GM03348 (cell line): ENCODE measurements at places on chromosomes 6 and 20.
A peak's percentile ranks its signal among the peaks of the same experiment; 100 is the strongest.

DNA sequence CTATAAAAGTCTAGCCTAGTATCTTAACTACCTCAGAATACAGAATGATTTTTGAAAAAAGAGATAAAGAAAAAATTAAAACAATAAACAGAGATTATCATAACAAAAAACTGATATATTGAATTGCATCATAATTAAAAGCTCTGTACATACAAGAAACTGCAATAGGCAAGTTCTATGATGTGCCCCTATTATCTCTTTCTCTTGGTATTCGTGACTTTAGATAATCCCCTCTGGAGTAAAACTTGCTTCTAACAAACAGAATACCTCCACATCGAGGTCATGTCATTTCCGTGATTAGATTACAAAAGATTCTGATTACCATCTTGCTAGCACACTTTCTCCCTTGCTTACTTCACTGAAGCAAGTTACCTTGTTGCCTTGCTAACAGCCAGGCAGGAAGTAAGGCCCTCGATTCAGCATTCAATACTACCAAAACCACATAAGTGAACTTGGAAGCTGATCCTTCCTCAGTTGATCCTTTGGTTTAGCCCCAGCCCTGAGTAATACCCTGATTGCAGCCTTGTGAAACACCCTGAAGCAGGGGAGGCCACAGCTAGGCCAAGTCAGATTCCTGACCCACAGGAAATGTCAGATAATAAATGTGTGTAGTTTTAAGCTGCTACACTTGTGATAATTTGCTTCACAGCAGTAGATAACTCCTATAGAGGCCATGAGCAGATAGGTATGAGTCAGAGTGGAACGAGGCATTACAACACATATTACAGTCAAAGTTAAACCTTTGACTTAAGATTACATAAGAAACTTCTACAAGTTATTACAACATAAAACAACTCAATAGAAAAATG, 53.7 kb upstream of the TMX4 start:
- DNase-seq: peak; percentile 43

DNA sequence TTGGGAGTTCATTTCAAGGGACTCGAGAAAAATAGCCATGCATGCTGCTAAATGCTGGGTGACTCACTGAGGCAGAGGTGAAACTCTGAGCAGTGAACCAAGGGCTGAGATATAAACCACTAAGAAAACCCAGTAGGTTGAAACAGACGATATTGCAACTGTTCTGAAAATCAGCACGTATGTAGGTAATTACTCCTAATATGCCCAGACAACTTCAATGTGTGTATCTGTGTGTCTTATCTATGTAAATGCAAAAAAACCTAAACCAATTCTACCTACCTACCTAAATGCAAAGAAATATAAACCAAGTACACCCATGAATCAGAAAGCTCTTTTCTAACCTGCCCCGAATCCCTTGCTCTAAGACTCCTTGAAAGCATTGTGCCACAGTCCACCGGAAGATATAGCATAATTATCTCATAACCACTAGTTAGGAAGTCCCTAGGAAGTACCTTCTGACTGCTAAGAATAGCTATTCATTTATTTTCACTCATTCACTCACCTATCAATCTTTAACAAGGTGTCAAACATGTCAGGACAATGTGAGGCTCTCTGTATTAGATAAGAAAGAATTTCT, 458.7 kb upstream of the RUNX2 start:
- no peak for DNase-seq

DNA sequence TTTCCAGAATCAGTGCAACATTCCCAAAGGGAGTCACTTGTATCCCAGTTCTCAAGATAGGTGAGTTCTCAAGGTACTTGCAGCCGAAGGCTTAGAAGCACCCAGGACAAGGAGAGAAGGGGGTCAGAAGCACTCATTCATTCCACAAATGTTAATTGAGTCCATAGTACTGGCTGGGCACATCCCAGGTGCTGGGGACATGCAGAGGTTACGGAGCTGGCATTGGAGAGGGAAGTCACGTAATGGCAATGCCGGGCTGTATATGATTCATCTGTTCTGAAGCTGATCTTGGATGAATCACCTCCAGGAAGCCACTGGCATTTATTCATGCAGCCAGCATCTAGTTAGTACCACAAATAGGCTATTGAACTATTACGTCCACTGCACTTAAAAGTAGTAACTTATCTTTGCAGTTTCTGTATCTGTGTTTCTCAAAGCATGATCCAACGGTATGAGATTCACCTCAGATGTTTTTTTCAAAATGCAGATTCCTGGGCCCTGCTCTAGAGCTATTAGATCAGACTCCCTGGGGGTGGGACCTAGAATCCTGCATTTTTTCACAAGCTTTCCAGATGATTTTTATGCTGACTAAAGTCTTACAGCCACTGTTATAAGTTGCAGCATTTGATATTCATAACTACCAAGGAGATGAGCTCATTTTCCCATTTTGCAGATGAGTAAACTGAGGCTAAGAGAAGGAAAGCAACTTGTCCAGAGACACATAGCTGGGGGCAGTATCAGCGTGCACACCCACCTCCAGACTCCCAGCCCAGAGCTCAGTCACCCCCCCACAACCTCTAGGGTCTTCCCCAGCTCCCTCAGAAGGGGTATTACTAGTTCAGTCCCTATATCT, 44.1 kb upstream of the ID1 start:
- peak; percentile 84 for DNase-seq

DNA sequence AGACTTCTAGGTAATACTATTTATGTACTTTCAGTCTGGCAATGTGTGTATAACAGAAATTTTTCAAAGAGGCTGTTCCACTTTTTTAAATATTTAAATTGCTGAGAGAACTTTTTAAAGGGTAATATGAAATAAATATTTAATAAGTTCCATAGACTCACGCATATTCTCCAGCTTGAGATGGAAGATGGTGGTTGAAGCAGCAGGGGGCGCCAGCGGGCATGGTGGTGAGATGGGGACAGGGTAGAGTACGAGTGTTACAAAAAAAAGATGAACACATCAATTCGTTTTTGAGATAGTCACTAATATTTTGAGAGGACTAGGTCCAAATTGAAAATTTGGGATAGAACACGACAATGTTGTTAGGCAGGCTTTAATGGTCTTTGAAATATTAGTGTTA, 68.4 kb downstream of the RSPO3 start:
- DNase-seq: no peak

GRCh38 chr20:43914311-43915210, at the start of gene TOX2:
TSS of gene TOX2 (plus strand) at chr20:43914852. CDS start at chr20:43914892, 40 bp downstream.
- DNase-seq: peak; percentile 90
